ENCODE measurements at places on chromosomes 7 and 10.
A peak's percentile ranks its signal among the peaks of the same experiment; 100 is the strongest.

GRCh38 chr10:117178190-117178589 lies 19.1 kb upstream of the KCNK18 start:
- no peak for DNase-seq

DNA sequence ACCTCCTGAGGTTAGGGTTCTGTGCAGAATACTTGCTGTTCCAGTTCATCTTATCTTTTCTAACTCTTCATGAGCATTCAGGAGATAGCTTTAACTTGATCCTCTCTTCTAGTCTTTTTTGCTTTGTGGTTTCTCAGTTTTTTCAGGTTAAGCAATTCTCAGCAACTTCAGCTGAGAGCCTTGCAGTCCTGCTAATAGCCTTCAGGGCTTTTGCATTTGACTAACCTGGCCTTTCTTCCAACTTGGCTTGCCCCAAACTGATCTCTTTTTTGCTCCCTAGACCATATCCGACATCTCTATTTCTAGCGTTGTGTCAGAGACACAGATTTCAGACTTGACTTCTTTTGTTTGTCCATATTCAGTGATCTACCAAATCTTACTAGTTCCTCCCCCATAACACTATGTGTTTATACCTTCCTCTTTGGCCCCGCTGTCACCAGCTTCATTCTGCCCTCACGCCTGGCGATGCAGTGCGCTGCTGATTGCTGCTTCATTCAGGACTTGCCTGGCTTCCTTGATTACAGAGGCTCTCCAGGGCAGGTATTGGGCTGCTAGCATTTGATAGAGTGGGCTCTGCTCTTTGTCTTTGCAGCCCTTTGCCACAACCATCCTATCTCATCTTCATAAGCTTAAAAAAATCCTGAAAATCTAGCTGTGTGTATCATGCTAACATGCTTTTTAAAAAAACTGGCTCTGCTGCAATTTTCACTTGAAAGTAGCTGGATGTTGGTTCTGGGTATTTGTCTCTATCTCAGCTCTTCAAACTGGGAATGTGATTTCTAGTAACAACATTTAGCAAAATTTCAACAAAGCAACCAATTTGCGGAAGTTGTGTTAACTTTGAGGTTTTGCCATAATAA lies 9.6 kb downstream of the CUL1 start:
- DNase-seq, result no peak

DNA sequence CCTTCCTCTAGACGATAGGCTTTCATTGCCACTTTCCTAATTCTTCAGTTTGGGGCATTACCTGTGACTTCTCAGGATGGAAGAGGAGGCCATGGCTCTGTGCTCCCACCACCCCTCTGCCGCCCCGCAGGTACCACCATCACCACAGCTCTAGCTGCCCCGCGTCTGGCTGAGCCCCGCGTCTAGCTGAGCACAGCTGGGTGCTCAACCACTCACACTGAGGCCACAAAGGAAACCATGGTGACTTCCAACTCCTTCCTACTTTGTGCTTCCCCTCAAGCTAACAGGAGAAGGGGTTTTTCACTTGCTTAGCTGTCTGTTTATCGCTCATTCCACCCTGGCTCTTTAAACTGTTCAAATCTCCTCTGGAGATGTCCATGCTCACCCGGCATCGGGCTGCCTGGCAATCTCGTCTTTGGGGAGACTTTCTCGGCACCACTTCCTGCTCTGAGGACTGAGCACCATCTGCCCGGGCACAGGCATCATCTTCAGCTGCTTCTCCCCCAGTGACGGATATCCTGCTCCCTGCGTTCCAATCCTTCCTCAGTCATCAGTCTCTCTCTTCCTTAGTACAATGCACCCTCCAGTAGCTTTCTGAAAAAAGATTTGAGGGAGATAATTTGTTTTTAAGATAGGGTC lies 59.4 kb downstream of the MAD1L1 start:
- DNase-seq, result no peak

GRCh38 chr7:90407484-90407821 lies 4.2 kb downstream of the CLDN12 start:
- DNase-seq, result no peak

DNA sequence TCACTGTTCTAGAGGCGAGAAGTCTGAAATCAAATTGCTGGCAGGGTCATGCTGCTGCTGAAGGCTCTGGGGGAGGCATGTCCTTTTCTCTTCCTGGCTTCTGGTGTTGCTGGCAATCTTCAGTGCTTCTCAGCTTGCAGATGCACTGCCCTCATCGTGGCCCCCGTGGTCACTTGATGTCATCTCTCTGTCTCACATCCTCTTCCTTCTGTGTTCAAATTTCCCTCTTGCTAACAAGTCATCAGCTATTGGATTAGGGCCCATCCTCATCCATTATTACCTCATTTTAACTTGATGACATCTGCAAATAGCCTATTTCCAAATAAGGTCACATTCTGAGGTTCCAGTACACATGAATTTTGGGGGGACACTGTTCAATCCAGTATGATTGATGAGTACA lies 36.6 kb upstream of the SRGN start:
- peak; percentile 60 for DNase-seq

DNA sequence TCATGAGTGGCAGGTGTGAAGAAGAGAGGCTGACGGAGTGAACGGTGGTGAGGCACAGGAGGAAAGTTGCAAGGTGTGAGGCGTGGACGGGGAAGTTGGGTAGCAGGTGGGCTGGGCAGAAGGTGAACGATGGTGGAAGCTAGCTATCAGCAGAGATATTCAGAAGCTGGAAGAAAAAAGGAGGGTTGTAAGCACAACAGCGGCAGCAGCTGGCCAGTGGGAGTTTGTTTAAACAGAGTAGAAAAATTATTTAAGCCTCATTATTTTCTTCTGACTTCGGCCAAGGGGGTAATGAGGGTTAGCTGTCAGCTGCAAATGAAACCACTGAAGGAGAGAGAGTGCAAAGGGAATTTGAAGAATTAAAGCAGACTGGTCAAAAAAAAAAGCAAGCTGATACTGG lies 62.1 kb upstream of the PRKAR2B start:
- DNase-seq, result no peak

DNA sequence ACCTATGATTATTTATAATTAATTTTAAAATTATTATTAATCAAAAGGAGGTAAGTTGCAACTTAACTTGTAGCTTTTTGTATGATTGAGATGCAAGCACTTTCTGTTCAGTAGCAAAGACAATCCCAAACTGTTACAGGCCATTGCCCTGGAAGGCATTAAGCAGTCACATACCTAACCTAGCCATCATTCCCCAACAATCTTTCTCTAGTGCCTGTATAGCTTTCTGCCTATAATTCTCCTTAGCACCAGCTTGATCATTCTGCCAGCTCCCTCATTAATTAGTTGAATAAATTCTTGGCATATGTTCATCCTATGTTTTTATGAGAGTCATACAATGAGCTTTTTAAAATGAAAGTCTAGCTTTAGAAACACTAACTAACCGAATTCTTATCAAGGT lies 178.9 kb upstream of the TMEM106B start:
- peak; percentile 10 for DNase-seq

DNA sequence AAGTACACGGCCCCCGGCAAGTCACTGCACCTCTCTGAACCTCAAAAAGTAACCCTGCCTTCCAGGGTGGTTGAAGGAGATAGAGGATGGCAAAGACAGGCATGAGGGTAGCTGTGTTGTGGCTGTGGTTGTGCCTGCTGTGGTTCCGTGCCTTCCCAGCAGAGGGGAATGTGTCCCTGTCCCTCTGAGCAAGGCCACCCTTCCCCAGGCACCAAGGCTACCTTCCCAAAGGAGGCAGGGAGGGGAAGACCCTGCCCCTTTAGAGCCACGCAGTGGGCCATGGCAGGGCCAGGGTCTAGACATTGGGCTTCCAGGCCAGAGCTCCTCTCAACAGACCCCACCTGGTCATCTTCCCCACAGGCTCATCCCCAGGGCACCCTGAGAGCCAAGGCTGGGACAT lies 18.8 kb downstream of the CRHR2 start:
- no peak for DNase-seq

DNA sequence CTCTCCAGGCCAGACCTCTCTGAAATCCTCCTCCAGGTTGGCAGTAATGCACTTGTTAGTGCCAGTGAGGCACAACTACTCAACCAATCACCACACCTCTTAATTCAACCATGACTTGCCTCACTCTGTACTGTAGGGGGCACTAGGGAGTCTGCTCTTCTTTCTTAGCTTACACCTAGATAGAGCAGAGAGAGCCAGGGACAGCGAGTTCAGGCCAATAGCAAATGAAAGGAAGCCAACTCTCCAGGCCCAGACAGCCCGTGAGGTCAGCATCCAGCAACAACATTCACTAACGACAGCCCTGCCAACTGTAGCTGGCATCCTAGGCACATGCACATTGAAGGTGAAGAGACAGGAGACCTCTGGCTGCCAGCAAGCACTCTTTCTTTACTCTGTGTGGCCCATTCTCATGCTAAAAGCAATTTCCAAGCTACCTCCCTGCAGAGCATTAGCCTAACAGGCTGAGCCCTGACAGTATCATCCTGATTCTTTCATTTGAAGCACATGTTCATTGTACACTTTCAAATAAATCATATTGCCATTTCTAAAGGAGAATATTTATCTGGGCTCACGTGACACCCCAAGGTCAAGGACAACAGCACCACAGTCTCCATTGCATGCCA lies 136.3 kb downstream of the DPY19L1 start:
- DNase-seq, result no peak

GRCh38 chr10:82660986-82661385 lies 786.0 kb downstream of the NRG3 start:
- DNase-seq, result no peak

- DNase-seq, result no peak
Observed at GRCh38 chr10:14859775-14860174, 18.9 kb upstream of the SUV39H2 start.

Measured in fibroblast of skin of right quadriceps (primary cell).